ENCODE measurements at places on chromosomes 4 and X.

- DNase-seq: no peak
These were observed 27.3 kb downstream of the ZNF330 start for GRCh38 chr4:141248029-141248428.

GRCh38 chr4:153083447-153083947 lies 120.7 kb upstream of the TRIM2 start:
- DNase-seq: no peak

DNA sequence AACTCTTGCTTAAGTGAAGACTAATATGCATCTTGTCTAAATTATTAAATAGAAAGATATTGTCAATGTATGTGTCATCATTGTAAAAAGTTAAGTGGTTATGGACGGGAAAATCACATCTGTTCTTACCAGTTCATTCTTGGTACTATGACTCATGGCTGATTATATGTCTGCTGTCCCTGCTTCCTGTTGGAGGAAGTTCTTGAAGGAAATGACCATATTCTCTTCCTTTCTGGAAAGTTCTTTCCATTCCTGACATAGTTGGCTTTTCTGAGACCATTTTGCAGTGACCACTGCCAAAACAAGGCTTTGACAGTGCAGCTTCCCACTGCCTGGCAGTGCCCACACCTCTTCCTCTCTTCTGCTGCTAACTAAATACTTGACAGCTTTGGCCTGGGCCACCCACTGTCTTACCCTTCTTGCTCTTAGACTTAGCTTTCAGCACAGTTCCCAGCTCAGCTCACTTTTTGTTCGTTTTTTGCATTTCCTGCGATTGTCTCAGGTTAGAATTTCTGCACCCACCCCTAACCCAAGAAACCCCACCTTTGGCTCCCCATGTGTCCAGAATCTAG lies 13.2 kb upstream of the CLDN24 start:
- no peak for DNase-seq

- DNase-seq: no peak
These were observed 7.0 kb downstream of the FGFRL1 start for GRCh38 chr4:1018147-1019020.

- no peak for DNase-seq
These were observed 350.0 kb upstream of the CTSO start for GRCh38 chr4:156303708-156304107.

DNA sequence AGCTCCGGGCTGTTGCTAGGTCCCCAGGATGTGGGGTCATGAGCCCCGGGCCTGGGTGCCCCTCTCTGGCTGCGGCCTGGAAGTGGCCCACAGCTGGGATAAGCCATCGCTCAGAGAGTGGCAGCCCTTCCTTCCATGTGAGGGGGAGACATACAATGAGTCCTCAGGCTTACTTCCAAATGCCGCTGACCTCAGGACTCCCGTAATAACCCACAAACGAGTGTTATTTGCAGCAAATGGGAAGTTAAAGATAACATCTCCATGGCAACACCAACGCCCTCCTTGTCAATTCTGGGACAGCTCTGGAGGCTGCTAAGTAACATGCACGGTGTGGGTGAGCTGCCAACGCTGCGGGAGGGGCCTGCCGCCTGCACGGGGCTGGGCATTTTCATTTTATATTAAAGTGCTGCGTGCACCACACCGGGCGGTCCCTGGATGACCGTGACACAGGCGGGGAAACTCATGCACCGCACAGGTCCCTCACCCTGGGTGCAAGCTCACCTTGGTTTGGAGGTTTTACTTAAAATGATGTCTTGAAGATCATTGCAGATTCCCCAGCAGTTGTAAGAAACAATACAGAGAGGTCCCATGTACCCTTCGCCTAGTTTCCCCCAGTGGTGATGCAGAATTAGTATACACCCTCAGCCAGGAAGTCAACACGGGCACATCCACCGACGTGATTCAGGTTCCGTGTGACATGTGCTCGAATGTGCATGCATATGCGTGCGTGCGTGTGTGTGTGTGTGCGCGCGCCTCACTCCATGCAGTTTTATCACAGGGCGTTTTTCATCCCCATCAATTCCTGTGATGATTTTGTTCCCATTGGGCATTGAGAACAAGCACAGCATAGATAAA lies 79.4 kb downstream of the ABLIM2 start:
- no peak for DNase-seq

DNA sequence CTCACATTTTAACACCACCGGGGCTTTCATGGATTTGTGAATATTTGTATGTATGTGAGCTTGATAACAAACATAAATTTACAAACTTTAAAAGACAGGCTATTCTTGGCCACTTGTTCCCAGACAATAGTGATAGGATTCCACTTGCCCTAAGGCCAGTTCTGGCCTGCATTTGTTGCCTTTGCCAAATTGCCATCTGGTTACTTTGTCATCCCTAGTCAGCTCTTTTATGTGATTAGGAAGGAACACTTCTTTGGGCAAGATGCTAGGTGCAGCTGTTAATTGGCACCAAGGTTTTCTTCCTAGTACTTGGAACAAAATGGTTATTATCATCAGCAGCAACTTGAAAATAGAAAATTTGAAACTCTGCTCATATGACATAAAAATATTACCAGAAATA lies 63.3 kb downstream of the CCSER1 start:
- DNase-seq: no peak

GRCh38 chrX:130330706-130331105 lies 9.0 kb upstream of the SLC25A14 start:
- DNase-seq: no peak

DNA sequence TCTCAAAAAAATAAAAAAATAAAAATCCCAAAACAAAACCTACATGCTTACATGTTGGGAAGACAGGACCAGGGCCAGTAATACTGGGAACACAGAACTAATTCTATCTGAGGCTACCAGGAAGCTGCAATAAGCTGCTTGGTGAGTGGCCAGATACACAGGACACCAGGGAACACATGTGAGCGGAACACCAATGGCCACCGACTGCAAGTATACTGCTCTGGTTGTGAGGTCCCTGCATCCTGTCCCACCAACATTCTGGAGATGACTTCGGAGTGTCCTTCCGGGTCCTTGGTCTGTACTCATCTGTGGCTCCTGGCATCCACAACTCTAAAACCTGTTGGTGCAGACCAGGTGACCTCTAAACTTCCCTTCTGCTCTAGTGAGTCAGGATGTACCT lies 2.7 kb downstream of the TNIP2 start:
- DNase-seq: no peak

GRCh38 chrX:11364835-11365234 lies 71.6 kb downstream of the AMELX start:
- no peak for DNase-seq

- no peak for DNase-seq
These were observed 81.8 kb downstream of the MID1IP1 start for GRCh38 chrX:38882894-38883626.

- no peak for DNase-seq
These were observed 134.2 kb downstream of the MAML3 start for GRCh38 chr4:140019619-140020347.

DNA sequence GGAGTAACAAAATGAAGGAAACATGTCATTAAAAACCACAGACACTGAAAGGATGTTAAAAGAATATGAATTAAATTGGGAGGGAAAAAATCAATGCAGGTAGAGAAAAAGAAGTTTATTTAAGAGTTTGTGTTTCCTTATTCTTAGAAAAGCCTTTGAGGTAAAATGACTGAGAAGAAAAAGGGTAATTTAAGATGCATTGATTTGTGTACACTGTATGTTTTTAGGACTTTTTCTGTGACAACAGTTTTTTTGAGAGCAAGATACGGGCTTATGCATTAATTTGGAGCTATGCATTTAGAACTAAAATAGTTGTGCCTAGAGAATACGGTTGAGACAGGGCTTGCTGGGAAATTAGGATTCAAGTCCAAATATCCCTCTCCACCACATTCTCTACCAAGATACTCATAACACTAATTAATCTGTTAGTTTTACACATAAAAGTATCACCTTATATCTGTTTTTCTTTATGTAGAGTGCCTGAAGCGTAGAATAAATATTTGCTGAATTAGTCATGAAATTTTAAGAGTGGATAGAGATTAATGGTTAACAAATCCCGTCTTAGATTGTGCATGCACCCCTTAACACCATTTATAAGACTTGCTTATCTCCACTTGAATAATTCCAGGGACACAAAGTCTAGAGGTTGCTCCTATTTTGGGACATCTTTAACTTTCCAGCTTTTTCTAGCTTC lies 232.5 kb downstream of the PCDH7 start:
- DNase-seq: no peak

- DNase-seq: no peak
These were observed 40.4 kb upstream of the DDX53 start for GRCh38 chrX:22959204-22959920.

DNA sequence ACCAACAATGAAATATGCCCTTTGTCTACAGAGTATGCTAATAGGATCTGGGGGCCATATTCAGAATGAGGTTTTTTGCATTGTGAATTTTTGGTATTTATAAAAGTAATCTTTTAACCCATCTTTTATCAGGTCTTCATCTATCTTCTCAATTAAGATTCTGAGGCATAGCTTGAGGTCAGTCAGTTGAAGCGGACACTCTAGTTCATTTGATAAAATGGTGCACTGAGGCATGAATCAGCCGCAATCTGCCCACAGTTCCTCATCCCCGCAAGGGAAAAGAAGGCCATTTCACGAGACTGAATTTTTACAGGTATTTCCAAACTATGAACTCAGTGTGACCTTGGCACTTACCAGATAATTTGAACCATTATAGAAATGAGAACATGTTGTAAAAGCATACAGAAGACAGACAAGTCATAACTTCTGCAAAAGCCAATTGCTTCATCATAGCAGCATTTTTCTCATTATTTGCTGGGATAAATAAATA lies 19.3 kb upstream of the VCX2 start:
- no peak for DNase-seq

GRCh38 chr4:78567500-78568060 lies 16.0 kb downstream of the ANXA3 start:
- DNase-seq: no peak

GRCh38 chrX:151815398-151815797 lies 80.9 kb downstream of the CNGA2 start:
- no peak for DNase-seq

GRCh38 chr4:76745240-76745639 lies 152.7 kb downstream of the SOWAHB start:
- DNase-seq: no peak

- no peak for DNase-seq
These were observed 11.9 kb downstream of the LRPAP1 start for GRCh38 chr4:3520276-3520675.

DNA sequence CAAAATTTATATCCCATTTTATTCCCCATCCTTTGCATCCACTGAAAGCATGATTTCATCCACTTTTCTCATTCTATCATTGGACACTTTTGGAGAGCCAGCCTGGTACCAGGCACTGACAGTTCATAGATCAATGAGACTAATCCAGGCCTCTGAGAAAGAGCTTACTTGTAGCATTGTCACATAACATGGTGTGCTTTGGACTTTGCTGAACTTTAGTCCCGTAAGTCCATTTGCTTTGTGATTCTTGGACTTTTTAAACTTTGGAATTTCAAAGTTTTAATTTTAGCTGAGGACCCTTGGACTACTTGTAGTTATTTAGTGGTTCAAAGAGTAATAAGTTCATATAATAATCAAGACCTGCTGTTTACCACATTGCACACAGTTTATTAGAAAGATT lies 11.5 kb downstream of the LIAS start:
- DNase-seq: no peak

- no peak for DNase-seq
These were observed 25.6 kb upstream of the ATXN3L start for GRCh38 chrX:13345438-13345837.

DNA sequence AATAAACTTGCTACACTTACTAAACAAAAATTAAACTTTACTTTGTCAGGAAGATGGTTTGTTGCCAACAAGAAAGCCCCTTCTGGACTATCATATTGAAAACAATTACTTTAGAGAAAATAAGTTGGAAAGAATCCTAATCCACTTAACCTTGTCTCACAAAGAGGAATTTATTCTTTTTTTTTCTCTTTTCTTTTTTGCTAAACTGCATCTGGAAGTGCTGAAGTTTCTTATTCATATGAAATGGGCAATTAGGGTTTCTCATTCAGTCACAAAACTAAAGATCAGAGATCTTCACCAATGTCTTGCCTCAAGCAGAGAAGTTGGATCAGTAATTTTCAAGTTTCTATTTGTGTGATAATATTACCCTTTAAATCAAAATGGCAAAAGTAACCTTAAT lies 234.9 kb upstream of the AMOT start:
- no peak for DNase-seq

DNA sequence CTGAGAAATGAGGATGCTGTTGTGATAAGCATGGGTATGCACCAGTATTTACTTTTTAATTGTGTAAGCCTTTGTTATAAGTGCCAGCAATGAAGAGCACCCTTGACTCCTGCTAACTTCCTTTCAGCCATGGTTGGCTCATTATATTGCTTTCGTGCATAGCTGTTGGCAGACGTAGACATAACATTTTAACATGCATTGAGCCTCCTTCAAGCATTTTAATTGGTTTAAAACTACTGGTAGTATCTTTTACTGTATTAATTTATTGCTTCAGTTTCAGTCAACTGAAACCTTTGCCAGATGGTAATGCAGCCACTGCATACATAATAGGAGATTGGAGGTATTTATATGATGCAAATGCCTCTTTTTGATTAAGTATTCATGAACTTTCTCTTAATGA lies 1285.4 kb downstream of the PCDH18 start:
- no peak for DNase-seq

DNA sequence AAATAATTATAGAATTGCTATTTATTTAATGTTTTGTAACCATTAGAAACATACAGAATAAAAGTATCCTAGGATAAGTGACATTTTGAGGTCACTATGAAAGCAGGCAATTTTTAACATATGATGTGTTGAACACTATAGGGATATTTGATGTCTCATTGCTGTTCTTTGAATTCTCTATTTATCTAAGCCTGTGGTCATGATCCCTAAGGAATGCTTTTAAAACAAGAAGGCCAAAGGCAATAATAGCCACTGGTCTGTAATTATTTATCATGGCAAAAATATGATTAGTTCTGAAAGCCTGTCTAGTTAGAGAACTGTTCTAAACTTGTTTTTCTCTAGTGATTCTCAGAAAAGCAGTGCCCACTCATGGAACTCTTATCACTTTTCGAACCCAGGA lies 186.6 kb downstream of the RPA4 start:
- no peak for DNase-seq

- no peak for DNase-seq
These were observed 58.7 kb downstream of the TLL1 start for GRCh38 chr4:165931741-165932140.
